ENCODE measurements at places on chromosomes 6 and 20.

DNA sequence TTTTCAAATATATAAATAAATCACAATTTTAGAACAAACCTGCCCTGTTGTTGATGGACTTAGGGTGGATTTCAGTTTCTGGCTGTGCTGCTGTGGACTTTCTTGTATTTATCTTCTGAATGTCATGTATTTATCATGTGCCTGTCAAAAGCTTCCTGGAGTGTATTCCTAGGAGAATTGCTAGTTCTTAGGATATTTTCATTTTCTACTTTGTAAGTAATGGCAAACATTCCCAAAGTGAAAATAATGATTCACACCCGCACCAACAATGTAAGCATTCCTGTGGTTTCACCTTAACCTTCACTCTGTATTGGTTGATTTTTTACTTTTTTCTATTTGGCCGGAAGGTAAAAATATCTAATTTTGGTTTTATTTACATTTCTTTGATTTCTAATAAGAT lies 387.8 kb downstream of the SMOC2 start:
- no peak for DNase-seq

GRCh38 chr6:161261816-161262215 lies 12.0 kb downstream of the AGPAT4 start:
- DNase-seq = no peak

DNA sequence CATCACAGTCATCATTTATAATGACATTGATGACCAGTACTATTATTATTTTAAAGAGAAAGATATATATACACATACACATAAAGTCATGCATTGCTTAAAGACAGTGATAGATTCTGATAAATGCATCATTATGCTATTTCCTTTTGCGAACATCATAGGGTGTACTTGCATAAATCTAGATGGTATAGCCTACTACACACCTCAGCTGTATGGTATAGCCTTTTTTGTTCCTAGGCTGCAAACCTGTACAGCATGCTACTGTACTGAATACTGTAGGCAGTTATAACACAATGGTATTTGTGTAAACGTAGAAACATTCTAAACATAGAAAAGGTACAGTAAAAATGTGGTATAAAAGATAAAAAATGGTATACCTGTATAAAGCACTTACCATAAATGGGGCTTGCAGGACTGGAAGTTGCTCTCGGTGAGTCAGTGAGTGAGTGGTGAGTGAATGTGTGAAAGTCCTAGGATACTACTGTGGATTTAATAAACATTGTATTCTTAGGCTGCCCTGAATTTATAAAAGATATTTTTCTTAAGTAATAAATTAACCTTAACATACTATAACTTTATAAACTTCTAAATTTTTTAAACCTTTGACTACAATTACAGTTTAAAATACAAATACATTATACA lies 23.9 kb downstream of the QKI start:
- no peak for DNase-seq

DNA sequence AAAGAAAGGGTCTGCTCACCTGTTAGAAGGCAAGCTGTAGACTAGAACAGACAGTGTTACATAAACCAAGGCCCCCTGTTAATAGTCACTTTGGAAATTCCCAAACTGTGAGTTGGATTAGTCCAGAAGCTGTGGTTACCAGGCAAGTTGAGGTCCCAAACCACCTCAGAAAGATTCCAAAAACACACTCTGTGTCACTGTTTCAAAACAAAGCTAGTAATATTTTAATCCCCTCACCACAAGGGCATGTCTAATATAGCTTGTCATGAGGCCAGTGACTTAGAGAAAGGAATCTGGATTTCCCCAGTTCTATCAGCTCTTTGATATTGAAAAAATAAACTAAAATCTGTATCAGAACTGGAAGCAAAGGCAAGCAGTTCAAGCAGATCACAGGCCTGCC lies 244.6 kb downstream of the HAO1 start:
- DNase-seq = no peak

GRCh38 chr20:62486484-62486883 lies 10.7 kb upstream of the GATA5 start:
- DNase-seq = no peak

- DNase-seq = no peak
Measured at GRCh38 chr6:113018351-113019151, 671.4 kb downstream of the RFPL4B start.

DNA sequence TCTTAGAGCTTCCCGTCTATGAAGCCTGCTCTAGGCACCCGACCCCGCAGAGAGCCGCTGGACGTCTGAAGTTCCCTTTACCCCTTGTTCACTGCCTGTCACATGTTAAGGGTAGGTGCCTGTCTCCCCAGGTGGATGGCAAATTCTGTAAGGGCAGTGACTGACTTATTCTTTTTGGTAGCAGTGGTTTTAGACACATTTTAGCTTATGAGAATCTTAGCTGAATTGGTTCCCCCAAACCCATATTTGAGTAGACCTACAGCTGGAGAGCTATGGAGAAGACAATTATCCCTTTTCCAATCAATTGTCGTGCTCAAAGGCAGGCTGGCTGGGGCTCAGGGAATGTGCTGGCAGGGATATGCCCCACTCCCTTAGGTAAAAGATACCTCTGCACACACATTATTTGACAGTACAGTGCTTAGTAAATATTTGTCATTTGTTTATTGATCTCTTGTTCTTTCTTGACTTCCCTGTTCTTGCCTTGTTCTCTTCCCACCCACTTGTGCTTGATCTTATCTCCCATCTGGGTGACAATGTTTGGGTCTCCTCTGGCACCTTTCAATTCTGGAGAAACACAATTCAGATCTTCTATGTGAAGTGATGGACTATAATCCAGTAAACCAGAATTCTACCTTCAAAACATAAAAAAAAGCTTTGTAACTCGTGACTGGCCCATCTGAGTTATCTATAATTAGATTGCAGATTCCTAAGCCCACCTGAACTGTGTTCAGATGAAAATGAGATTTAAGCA lies 114.3 kb upstream of the SLC2A12 start:
- DNase-seq = no peak

- no peak for DNase-seq
Measured at GRCh38 chr6:109296452-109296851, 85.8 kb downstream of the CD164 start.

DNA sequence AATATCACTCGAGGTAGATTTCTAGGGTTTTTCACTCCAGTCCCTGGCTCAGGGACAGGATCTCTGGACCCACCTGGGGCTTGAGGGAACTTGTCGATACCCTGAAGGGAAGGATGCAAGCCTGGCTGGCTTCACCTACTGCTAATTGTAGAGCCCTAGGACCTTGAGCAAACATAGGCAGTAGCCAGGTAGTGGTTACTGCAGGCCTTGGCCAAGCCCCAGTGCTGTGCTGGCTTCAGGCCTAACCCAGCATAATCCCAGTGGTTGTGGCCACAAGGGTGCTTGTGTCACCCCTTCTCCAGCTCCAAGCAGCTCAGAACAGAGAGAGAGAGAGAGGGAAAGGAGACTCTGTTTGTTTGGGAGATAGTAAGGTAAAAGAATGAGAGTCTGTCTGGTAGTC lies 5.8 kb upstream of the MCM9 start:
- DNase-seq = no peak

DNA sequence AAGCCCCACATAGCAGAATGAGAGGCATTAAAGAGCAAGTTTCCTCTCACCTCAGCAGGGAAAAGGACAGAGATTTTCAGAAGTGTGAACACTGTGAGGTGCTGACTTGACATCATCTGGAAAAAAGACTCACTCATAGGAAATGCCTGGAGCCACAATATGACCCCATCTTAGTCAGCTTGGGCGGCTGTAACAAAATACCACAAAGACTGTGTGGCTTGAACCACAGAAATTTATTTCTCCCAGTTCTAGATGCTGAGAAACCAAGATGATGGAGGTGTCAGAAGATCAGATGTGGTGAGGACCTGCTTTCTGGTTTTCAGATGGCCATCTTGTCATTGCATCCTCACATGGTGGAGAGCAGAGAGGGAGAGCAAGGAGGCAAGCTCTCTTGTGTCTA lies 253.1 kb downstream of the ADGB start:
- no peak for DNase-seq

GRCh38 chr6:123636282-123636681 lies 468 bp downstream of the TRDN start:
- DNase-seq = no peak

GRCh38 chr6:115540077-115540869 lies 520.4 kb downstream of the FRK start:
- DNase-seq = no peak

DNA sequence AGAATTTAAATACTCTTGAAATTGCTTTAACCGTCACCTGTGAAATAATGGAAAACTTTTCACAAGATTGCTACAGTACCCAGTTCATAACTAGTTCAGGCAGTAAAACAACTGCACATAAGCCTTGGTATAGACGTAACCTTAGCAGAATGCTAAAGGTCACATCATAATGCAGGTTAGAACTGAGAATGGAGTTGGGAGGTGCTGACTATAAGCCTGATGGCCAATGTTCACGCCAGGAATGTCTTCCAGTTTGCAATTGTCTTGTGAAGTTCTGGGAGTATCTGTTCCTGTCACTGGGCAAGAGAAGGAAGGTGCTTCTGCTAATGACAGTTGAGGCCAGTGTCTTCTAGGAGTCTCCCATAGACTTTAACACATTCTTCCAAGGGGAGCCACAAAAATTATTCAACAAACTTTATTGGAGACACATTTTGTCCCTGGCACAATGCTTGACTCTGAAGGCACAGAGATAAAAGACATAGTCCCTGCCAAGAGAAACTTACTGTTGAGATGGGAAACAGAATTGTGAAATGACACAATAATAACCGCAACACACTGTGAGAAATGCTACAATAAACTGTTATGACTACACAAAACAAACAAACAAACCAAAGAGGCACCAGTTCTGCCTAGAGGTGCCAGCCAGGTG lies 24.6 kb upstream of the CEP162 start:
- DNase-seq = no peak

GRCh38 chr20:3997446-3997845 lies 17.9 kb downstream of the RNF24 start:
- no peak for DNase-seq

DNA sequence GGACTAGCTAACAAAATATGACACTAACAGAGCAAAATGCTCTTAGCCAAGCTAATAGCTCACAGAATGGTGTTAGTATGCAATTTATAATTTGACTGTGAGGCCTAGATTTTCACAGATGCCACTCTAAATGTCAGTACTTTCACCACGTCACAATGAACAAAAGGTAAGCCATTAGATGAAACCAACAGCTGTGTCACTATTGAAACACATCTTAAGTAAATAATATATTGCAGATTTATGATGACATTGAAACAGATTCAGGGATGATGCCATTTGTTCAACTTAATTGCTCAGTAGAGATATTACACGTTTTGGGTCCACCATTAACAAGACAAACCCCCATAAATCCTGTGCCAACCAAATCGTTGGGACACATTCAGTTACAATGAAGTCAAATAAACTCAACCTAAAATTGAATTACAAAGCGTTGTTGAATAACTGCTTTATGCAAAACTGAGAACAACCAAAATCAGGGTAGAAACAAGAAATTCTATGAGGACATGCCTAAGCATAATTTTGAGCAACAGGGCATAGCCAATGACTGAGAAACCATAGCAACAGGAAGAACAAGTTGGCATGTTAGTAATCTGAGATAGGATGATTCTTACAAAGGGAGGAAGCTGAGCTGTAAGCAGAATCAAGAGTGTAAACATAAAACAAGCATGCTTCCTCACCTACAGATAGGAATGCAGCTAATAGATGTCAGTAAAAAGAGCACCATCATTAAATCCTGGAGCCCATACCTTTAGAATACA lies 85.6 kb upstream of the KHDRBS2 start:
- no peak for DNase-seq

DNA sequence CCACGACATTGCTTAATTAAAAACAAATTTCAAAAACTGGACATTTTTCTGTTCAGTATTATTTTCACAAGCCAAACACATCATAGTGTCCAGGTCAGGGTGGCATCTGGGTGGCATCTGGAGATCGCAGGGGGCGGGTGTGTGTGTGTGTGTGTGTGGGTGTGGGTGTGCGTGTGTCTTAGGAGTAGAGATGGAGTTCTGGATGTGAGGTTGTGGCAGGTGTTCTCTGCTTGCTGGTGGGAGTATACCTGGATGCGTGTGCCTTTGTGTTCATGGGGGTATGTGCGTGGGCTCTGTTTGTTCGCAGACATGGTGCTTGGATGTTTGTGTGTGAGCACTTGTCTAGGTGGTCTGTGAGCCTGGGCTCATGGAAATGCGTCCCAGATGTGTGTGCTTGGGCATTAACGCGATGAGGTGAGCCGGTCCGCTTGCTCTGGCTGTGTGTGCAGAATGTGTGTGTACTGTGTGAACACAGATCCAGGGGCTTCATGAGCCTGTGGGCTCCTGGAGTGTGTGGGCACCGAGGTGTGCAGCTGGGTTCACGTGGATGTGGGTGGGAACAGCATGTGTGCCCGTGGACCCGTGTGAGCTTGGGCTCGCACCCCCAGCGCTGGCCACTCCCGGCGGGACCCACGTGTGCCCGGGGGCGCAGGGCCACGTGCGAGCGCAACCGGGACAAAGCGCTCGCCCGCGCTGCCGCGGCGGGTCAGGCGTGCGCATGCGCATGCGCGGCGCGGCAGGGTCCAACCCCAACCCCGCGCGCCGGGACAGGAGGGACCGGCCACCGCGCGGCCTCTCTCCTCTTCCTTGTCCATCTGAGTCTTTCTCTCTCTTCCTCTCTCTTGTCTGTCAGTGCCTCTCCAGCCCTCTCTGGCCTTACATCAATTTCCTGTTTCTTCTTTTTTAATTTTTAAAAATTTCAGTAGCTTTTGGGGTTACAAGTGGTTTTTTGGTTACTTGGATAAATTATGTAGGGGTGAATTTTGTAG lies 60.4 kb downstream of the SRC start:
- no peak for DNase-seq

DNA sequence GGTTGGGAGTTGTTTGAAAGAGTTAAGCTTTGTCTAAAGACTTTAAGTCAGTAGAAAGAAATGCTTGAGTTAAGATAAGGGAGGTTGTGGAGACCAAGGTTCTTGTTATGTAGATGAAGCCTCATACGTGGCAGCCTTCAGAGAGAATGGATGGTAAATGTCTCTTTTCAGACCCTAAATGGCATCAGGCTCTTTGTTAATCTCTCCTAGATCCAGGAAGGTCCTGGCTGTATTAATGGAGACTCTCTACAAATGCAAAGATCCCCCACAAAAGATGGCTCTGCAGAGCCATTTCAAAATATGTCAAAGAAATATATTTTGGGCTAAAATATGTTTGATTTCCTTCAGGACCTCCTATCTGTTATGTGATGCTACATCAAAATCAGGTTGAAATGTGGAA lies 161.6 kb downstream of the ADAT2 start:
- DNase-seq = no peak

GRCh38 chr6:5893295-5893694 lies 113.4 kb downstream of the NRN1 start:
- no peak for DNase-seq

DNA sequence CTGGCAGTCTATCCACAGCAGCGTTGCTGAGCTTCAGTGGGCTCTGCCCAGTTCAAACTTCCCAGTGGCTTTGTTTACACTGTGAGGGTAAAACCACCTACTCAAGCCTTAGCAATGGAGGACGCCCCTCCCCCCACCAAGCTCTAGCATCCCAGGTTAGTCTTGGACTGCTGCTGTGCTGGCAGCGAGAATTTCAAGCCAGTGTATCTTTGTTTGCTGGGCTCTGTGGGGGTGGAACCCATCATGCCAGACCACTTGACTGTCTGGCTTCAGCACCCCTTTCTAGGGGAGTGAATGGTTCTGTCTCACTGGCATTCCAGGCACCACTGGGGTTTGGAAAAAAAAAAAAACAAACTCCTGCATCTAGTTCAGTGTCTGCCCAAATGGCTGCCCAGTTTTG lies 249.7 kb upstream of the SYNCRIP start:
- DNase-seq = no peak

All from substantia nigra (tissue), 51 donors.